Kidney (tissue), 22 donors: ENCODE measurements at places on chromosomes 7 and 10.
A peak's percentile ranks its signal among the peaks of the same experiment; 100 is the strongest.

GRCh38 chr7:30887464-30887872, 24.2 kb upstream of the AQP1 start:
- DNase-seq: no peak

GRCh38 chr10:43249962-43250614, 16.8 kb downstream of the RASGEF1A start:
- no peak for DNase-seq

DNA sequence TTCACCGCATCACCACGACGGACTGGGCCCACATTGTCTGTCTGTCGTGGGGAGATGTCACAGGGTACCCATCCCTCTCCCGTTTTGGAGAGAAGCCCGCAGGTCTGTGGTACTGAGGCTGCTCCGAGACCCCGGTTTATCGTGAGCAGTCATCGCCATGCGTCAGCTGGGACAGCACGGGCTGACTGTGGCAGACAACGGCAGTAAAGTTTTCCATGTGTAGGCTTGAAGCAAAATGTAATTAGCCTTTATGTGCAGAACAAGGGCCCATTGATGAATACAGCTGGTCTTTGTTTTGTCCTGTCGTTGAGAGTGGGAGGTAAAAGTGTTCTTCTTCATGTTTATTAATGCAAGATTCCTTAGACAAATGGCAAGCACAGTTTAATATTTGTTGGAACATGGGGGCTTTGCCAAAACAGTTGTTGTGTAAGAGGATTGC, 167.4 kb upstream of the SH2B2 start:
- peak; percentile 53 for DNase-seq

DNA sequence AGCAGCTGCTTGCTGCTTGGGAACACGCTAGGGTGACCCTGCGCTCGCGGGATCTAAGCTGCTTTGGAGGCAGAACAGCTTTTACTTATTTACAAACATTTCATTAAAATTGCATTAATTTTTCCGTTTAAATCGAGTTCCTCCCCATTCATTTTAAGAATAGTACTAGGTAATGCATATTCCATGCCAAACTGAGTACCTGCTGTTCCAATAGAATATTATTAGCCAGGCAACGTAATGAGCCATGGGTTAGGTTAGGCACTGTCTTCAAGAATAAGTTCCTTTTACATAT, 860 bp downstream of the EXOC6 start:
- no peak for DNase-seq

DNA sequence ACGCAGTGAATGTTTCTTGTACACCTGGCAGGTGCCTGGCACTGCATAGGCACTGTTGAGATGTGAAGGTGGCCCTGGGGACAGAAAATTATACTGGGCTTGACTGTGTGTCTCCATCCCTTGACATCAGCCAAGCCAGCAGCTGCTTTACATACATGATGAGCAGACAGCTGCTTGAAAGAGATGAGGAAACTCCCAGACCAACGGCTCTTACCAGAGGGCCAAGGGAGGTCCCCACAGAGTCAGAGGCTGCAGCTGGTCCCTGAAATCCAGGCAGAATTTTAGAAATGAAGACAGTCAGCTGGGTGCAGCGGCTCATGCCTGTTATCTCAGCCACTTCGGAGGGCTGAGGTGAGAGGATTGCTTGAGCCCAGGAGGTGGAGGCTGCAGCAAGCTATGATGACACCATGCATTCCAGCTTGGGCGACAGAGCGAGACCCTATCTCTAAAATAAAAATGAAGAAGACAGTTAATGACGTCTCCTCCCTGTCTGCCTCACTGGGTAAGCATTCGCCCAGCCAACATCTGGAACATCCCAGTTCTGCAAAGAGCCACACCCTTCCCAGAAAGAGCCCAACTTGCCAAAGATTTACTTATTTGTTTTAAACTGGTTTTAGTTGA, 17.6 kb downstream of the LIMK1 start:
- peak; percentile 66 for DNase-seq

- DNase-seq: peak; percentile 91
Measured at GRCh38 chr10:13536674-13537366, 8.0 kb upstream of the BEND7 start.

- DNase-seq: no peak
Measured at GRCh38 chr10:34907743-34908430, 92.8 kb upstream of the PARD3 start.

DNA sequence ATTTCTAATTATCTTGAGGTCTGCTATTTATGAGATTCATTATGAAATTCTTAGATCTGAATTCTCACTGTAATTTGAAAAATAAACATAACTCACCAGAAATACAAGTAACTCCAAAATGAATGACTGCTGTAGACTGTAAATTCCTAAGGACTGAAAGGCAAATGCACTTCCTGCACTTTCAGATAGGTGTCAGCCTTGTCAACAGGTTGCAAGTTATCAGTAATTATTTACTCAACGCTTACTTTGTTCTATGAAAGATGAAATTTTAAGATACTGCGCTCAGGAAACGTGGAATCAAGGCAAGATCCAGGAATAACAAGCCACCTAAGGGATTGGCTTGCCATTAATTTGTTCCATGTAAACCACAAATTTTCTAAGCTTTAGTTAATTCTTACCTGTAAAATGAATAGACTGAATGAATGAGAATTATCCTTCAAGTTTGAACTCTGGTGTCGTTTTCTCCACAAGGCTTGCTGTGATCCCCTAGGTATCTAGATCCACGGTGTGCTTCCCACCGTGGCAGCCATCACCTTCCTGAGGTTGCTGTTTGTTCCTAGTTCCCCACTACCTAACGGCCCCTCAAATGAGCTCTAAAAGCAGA, 12.6 kb downstream of the DHX32 start:
- no peak for DNase-seq

GRCh38 chr7:5702876-5703571, 78.4 kb downstream of the RNF216 start:
- DNase-seq: peak; percentile 42

- DNase-seq: no peak
Measured at GRCh38 chr10:98925651-98926050, 310.0 kb downstream of the HPSE2 start.

GRCh38 chr10:35153716-35154115, 27.1 kb downstream of the CREM start:
- no peak for DNase-seq

DNA sequence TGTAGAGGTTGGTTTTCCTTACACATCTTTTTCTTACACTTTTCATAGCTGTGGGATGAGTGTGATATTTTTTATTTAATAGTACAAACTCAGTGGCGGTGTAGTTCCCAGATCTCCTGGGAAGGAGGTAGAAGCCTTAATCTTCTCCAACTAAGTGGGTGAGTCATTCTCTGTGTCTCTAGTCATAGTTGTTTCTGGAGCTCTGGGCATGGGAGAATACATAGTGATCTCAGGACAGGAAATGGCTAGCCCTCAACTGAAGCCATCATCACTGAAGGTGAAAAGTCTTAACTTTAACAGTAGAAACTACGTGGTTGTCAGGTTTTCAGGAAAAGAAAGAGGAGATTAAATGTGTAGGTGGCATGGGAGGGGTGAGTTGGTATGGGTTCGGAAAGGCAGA, 319.4 kb upstream of the FZD8 start:
- no peak for DNase-seq

- no peak for DNase-seq
Measured at GRCh38 chr7:108413782-108414492, 42.3 kb downstream of the NRCAM start.

DNA sequence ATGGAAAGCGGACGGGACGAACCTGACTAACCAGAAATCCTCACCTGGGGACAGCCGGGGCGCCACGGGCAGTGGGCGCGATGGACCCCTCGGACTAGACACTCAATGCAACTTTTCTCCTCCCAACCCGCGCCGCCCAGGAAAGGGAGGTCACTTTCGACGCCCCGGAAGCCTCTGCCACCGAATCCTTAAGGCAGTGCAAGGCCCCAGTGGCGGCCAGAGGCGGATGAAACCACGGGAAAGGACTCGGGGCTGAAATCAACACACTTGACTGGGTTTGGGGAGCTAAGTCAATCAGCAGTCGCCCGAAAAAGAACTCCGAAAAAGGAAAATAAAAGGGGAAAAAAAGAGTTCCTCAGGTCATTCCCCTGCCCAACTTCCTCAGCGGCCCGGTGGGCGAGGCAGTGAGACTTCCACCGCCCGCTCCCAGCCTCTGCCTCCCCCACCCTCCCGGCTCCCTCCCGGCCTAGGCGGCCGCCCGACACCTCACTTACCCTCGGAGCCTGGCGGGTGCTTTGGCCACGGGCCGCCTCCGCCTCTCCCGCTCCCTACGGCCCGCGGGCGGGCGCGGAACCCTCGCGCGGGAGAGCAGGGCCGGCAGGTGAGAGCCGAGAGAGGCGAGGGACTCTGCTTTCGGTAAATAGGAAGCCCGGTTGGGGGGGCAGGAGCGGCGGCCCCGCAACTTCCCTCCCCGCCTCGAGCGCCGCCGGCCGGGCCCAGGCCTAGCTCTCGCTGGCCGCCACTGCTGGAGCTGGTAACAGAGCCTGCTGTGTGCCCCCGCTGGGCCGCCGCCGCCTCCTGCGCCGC, 518 bp downstream of the WAPL start:
- peak; percentile 71 for DNase-seq

DNA sequence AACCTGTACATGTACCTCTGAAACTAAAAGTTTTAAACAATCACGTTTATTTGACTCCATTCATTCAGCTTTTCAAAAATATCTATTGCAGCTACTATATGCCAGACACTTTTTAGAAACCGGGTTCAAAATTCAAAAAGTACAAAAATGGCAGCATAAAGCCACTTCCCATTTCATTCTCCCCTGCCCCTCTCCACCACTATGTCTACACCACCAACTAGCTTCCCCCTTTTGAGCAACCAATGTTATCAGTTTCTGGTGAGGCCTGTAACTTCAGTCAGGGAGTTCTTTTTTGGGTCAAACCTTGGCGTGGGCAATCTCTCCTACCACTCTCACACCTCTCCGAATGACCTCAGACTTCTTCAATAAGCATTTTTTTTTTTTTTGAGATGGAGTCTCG, 11.5 kb upstream of the HHEX start:
- no peak for DNase-seq

GRCh38 chr10:50554376-50554994, 69.3 kb downstream of the SGMS1 start:
- peak; percentile 55 for DNase-seq

DNA sequence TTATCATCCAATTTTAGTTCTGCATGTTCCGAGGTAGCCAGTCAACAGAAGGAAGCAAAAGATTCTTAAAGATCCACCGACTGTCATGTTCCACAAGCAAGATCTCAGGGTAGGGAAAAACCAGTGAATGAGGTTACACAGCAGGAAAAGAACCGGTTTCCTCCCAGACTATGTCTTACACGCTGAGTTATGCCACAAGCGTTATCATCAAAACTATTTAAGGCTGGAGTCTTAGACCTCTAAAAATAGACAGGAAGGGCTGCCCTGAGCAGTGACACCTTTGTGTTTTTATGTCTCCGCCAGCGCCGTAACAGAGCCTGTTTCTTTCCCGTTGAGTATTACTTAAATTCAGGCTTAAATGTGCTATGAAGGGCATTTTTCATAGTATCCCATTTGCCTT, 48.3 kb downstream of the PROSER2 start:
- DNase-seq: no peak

- DNase-seq: no peak
Measured at GRCh38 chr10:29585488-29585976, 49.2 kb downstream of the SVIL start.

- no peak for DNase-seq
Measured at GRCh38 chr7:27826357-27826756, 86.4 kb downstream of the TAX1BP1 start.

DNA sequence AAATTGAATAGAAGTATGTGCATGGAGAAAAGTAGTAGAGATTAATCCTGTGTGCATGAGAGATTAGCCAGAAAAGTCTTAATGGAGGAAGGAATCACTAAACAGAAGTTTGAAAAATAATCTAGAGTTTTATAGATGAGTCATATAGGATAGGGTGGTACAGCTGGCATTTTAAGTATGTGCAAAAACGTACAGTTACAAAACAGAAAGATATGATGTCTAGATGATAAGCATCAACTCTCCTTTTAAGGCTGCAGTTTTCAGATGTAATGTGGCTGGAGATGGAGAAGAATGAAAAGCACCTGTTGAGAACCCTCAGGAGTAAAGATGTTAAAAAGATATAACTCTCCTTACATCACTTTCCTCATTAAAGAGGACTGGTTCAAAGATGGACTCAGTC, 271.3 kb downstream of the STK31 start:
- no peak for DNase-seq

- no peak for DNase-seq
Measured at GRCh38 chr10:62386356-62387320, 12.5 kb downstream of the ZNF365 start.

DNA sequence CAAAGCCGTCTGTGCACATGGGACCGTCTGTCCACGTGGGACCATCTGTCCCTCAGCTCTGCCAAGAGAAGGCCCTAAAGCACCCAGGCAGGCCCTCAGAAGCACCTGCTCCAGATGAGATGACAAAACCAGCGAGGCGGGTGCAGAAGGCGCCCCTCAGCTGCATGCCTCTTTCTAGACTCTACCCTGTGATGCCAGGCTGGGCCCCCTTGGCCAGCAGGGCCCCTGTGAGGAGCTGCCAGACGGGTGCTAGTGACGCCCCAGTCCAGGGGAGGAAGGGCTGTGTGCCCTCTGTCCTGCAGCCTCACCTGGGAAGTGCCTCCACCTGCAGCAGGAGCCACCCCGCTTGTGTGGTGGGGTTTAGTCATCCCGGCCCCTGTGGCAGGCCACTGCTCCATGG, 309.2 kb upstream of the SHH start:
- DNase-seq: no peak

GRCh38 chr7:145252031-145252430, 416.2 kb upstream of the TPK1 start:
- no peak for DNase-seq

GRCh38 chr7:46072722-46073121, 151.7 kb upstream of the IGFBP3 start:
- DNase-seq: no peak

GRCh38 chr7:77674878-77675277, 21.4 kb upstream of the RSBN1L start:
- no peak for DNase-seq

DNA sequence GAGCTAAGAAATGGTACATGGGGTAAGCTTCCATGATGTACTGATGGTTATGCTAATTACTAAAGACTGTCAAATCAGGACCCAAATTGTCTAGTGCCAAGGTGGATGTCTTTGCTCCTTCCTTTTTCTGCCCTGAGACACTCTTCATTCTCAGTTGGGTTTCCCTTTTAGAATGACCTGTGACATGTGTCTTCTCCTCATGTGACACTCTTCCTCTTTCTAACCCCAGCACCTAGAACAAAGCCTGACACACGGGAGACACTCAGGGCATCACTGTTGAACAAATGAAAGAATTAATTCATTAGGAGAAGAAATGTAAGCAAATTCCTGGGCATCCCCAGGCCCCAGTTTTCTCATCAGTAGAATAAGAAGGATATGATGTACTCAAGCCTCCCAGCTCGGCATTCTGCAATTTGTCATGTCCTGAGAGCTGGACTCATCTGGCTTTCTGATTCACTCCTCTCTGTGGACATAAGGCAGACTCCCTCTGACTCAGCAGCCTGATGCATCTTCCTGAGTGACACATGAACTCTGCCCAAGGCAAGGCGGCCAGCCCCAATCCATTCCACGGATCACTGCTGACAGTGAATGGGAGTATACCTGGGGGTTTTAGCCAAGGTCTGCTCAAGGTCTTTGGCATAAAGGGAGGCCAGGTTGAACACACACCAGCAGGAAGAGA, 473.8 kb downstream of the KCNMA1 start:
- DNase-seq: peak; percentile 54

- DNase-seq: no peak
Measured at GRCh38 chr7:29488977-29489376, 74.7 kb upstream of the PRR15 start.
